ENCODE measurements at places on chromosomes 12 and 14. TPM values are rescaled to one million over a fixed set of nuclear protein-coding genes. Genes with fewer than 3 reads are reported as not detected.

The ESR2 gene
- total RNA-seq: not detected

GRCh38 chr12:59928416-59928815 lies 332.6 kb downstream of the SLC16A7 start:
- no peak for DNase-seq

DNA sequence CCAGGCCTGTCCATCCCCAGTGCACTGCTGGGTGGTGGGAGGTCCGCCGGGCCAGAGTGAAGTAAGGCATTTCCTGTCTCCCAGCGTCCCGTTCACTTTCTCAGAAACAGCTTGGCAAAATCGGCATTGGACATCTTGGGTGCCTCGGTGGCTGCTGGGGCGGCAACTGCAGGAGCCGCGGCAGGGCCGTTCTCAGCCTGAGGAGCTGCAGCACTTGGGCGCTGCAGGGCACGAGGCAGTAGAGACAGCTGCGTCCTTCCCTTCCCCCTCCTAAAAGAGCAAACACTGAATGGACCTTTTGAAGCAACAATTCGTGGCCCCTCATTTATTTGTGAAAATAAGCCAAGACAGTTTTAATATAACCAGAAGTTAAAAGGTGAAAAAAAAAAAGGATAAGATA lies 8.3 kb downstream of the FICD start:
- no peak for DNase-seq

The GPR84 gene
- not detected for total RNA-seq

DNA sequence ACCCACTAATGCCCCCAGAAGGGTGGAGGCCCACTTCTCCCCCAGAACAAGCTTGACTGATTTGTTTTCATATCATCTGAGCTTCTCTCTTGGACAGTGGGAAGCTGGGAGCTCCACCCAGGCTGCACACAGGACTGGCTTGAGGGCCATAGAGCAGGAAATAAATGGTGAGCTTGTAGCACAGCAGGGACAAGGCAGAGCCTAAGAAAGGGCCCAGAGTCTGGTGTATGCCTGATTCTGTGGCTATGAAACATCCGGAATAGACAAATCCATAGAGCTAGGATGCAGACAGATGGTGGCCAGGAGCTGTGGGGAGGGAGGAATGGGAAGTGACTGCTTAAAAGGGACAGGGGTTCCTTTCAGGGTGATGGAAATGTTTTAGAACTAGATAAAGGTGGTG lies 79.0 kb downstream of the ARL6IP4 start:
- DNase-seq: no peak

The DTD2 gene
- 25.6 TPM for total RNA-seq

The RPS6KL1 gene
- 1.0 TPM for total RNA-seq

The RPGRIP1 gene
- total RNA-seq: not detected

The SYCP3 gene
- not detected for total RNA-seq

- no peak for DNase-seq
These were observed at the start of gene GPR84 for GRCh38 chr12:54364413-54364812. Gene GPR84, minus strand, starts transcription at chr12:54364486. Its CDS starts 635 bp downstream, at chr12:54363851.

The DENND5B gene
- 10.9 TPM for total RNA-seq

GRCh38 chr12:40946612-40947194 lies 241.4 kb upstream of the PDZRN4 start:
- peak; percentile 13 for DNase-seq

GRCh38 chr12:14892726-14893505 lies 7.3 kb upstream of the MGP start:
- DNase-seq: peak; percentile 41

DNA sequence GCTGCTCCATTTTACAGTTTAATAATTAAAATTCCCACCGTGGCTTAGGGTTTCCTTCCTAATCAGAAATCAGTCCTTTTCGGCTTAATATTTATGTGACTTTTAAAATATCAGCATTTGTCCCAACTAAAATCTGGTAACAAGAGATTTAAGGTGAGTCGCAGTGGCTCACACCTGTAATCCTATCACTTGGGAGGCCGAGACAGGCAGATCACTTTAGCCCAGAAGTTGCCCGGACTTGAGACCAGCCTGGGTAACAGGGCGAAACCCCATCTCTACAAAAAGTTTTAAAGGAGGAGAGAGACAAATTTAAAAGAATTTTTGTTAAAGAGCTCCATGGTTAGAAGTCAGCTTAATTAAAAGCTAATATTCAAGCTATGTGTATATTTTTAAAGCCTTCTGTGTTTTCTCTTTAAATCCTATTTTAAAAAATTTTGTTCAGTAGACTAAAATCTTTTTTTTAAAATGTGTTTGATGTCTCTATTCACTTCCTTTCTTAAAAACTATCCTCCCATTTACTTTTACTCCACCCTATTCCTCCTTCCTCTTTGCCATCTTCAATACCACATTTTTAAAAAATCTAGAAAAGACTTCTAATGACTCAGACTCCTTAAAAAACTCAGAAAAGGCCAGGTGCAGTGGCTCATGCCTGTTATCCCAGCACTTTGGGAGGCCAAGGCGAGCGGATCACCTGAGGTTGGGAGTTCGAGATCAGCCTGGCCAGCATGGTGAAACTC lies 3.8 kb upstream of the TAC3 start:
- no peak for DNase-seq

DNA sequence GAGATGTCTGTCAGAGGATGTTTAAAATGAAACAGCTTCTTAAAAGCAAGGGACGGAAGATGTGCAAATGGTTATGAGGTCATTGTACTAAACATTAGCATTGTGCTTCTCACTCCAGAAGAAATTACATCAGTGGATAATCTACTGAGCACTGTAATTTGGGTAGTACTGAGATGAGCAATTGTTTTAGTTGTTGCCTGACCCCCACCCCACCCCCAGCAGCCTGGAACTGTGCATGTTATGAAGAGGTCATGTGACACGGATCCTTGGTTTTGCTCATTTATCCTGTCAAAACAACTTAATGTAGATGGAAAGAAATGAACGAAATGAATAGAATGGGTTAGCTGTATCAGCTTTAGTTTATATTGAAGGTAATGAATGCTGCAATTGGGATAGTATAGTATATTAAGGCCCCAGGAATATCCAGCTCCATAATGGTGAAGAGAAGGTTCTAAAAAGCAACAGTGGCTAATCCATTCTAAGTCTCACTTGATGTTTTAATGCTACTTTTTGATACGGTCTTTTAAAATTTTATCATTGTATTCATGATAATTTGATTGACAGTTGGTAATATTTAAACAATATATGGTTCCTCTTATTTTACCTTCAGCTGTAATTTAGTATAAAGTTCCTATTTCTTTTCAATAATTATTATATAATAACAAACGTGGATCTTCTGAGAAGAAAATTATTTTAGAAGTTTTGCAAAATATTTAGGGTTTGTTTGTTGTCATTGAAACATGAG lies 58.5 kb downstream of the WNK1 start:
- DNase-seq: no peak

The PCBP2 gene
- total RNA-seq: 859 TPM

GRCh38 chr12:123267991-123268843 lies 3.4 kb downstream of the CDK2AP1 start:
- DNase-seq: no peak

The RIPK3 gene
- total RNA-seq: not detected

DNA sequence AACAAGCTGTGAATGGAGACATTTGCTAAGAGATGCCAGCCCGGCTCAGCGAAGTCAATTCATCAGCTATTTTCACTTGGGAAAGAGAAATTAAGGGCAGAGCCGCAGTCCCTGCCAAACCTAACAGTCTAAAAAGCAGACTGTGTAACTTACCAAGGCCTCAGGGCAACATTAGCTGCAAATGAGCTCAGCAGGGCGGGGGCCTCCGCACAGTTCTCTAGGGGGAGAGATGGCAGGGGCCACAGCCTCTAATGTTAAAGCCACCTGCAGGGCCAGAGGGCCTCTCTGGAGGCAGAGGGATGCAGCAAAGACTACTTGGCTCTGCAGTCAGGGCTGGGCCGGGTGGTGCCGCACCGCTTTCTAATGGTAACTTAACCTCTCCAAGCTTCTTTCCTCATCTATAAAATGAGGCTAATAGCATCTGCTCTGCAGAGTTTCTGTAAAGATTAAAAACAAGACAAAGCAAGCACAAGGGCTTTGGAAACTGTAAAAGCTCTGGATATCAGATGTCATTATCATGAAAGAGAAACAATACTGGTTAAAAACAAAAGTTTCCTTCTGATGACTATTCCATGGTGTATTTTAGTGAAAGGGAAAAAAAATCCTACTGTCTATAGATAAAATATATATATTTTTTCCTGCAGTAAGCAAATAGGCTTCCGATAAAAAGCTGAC lies 13.4 kb upstream of the GPRC5A start:
- no peak for DNase-seq

The FAIM2 gene
- total RNA-seq: 0.24 TPM

DNA sequence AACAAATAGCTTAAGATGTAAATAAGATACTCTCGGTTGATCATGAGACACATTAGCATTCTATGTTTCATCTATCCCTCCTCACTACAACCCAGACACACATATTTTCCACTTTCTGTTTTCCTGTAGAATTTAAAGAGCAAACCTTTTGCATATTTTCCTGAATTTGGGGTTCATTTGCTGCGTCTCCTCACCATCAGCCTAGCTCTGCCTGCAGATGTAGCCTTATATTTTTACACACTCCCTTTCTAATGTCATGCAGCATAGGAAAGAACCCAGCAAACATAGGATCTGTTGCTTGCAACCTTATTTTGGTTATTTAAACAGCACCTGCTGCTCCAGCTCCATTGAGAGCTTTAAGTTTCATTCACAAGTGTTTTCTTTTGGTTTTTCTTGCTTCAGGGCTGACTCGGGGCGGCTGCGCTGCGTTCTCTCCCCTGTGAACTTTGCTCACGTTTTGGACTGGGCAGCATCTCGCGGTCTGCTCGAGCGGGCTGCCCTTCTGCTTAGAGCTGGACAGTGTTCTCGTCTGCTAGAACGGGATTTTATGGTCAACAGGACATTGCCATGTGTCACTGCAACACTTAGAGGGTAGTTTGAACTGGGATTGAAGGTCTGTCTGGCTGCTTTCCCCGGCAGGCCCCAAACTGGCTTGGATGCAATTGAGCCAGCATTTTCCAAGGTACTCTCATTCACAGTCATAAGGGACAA lies 57.8 kb upstream of the VRK1 start:
- DNase-seq: no peak

DNA sequence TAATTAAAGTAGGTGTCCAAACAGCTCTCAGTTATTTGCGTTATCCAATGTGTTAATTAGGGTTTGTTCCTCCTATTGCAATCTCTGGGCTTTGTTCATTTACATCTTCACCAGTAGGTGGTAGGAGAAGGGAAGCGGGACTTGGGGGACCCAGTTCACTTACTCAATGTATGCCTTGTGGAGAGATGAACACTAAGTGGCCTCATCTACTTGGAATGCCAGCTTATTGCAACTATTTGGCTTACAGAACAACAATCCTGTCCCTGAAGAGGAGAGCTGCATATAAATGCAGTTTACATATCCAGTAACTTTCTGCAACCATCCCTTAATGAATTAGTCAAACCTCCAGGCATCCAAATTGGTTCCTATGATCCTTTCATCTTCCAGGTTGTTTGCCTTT lies 417.1 kb upstream of the CCDC196 start:
- no peak for DNase-seq

DNA sequence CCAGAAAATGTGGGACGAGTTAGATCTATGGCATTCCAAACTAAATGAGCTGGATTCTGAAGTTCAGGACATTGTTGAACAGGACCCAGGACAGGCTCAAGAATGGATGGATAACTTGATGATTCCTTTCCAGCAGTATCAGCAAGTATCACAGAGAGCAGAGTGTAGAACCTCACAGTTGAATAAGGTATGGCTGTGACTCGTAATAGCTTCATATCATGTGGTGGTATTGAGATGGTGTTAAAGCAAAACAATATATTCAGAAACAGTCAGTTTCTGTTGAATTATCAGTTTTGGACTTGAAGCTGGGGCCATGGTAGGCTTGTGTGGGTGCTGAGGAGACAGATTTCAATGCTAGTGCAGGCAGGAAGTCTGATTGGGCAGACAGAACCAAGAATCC lies 213.7 kb downstream of the ESR2 start:
- DNase-seq: no peak

The GLS2 gene
- not detected for total RNA-seq

GRCh38 chr14:52318062-52318461 lies 4.0 kb downstream of the PTGER2 start:
- DNase-seq: no peak

- DNase-seq: no peak
These were observed 11.7 kb downstream of the KLRD1 start for GRCh38 chr12:10319388-10319787.

The GDF3 gene
- not detected for total RNA-seq

DNA sequence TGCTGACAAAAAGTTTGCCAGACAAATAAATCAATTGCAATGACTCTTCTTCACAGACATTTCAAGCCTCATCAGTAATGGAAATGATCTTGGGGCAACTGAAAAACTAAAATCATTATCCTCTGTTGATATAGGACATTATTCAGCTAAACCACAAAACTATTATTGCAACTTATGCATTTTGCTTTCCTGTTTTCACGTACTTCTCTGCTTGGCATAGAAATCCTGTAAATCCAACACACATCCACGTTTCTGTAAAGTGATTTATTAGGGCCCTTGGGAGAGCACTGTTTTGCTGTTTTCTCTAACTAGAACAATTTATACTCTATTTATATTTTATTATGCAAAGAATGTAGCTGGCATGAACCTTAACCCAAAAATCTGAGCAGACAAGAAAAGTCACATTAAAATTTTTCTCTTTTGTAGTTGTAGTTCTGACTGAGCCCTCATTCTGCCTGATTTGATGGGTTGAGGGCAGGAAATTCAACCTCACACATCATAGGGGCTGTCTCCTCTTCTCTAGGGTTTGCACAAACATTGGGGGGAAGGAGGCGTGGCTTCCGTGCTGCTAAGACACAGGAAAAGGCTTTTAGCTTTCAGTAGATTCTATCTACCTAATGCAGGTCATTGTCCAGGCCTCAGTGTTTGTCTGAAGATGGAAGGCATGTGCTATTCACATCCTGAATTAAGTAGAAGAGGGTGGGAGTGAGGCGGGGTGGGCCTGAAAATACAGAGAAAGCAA lies 11.5 kb upstream of the NUP107 start:
- DNase-seq: peak; percentile 20

DNA sequence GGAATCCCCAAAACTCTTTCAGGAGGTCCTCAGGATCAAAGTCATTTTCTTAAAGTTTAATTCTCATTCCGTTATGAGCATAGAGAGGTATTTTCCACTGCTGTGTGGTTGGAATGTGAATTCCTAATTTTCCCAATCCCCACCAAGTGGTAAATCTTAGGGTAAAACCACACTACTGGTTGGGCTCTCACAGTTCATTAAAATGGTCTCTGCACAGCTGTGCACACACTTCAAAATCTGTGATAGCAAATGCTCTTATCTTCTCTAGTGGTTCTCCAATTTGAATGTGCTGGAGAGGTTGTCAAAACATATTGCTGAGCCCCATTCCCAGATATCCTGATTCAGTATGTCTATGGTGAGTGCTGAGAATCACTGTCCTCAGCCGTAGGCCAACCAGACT lies 189.1 kb downstream of the BMP4 start:
- DNase-seq: no peak
